ENCODE measurements at places on chromosomes 3 and 15.
A peak's percentile ranks its signal among the peaks of the same experiment; 100 is the strongest.

GRCh38 chr3:153061938-153062528 is 100.0 kb upstream of the RAP2B start:
- DNase-seq, result no peak

- DNase-seq, result no peak
These were observed 44.9 kb upstream of the B3GALNT1 start for GRCh38 chr3:161150001-161150525.

GRCh38 chr3:45962033-45962432 is 18.8 kb downstream of the CXCR6 start:
- no peak for DNase-seq

GRCh38 chr3:122299872-122300460 is 25.1 kb upstream of the CSTA start:
- DNase-seq, result peak; percentile 14

- no peak for DNase-seq
These were observed 5.8 kb downstream of the KLHL25 start for GRCh38 chr15:85788771-85789495.

- DNase-seq, result peak; percentile 4
These were observed 16.2 kb downstream of the CLRN1 start for GRCh38 chr3:150956376-150956775.

DNA sequence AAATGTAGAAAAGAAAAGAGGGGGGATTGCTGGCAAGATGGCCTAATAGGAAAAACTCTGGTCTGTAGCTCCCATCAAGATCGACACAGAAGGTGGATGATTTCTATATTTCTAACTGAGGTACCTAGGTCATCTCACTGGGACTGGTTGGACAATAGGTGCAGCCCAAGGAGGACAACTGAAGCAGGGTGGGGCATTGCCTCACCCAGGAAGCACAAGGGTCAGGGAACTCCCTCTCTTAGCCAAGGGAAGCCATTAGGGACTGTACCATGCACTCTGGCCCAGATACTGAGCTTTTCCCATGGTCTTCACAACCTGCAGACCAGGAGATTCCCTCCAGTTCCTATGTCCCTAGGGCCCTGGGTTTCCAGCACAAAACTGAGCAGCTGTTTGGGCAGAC is 22.6 kb upstream of the IGSF10 start:
- DNase-seq, result no peak

All from NCI-H460 (cell line).